ENCODE measurements at places on chromosomes 5 and 9. TPM values are rescaled to one million over a fixed set of nuclear protein-coding genes. Genes with fewer than 3 reads are reported as not detected.

GRCh38 chr9:83167126-83167525 lies 104.2 kb upstream of the RASEF start:
- no peak for DNase-seq

- DNase-seq, result no peak
Measured at GRCh38 chr5:150603491-150603890, 37.0 kb upstream of the SYNPO start.

GRCh38 chr5:10760096-10760920 lies 726 bp downstream of the DAP start:
- peak; percentile 41 for DNase-seq

GRCh38 chr5:79936002-79936645 lies 54.9 kb downstream of the MTX3 start:
- no peak for DNase-seq

- peak; percentile 49 for DNase-seq
Measured at GRCh38 chr5:142316051-142316450, 8.8 kb downstream of the SPRY4 start.

- no peak for DNase-seq
Measured at GRCh38 chr5:147432323-147432722, 77.5 kb downstream of the DPYSL3 start.

DNA sequence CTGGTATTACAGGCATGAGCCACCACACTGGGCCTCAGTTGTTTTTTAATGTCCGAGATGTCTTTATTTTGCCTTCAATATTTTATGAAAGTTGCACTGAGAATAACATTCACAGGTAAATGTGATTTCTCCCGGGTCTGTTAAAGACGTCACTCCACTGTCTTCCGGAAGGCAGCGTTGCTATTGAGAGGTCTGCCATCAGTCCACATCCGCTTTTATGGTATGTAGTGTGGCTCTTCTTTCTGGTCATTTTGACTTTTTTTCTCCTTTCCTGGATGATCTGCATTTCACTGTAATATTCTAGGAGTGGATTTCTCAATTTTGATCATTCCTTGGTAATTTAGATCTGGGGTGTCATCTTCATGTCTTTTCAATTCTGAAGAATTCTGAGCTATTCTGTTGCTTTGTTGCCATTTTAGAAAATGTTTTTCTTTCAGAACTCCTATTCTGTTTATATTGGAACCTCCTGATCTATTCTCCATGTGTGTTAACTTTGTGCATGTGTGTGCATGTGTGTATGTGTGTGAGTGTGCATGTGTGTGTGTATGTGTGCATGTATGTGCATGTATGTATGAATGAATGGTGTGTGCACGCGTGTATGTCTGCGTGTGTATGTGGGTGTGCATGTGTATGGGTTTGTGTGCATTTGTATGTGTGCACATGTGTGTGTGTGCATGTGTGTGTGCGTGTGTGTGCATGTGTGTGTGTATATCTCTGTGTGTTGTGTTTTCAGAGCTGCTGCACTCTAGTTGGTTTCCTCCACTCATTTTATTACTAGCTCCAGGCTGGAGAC lies 1.9 kb upstream of the LCN1 start:
- no peak for DNase-seq

GRCh38 chr5:5721881-5722280 lies 299.4 kb downstream of the ICE1 start:
- no peak for DNase-seq

GRCh38 chr5:36657563-36657995 lies 51.2 kb downstream of the SLC1A3 start:
- peak; percentile 99 for DNase-seq

- peak; percentile 57 for DNase-seq
Measured at GRCh38 chr9:95506678-95507463, 9.9 kb downstream of the PTCH1 start.

GRCh38 chr5:7391215-7391614 lies 4.7 kb upstream of the ADCY2 start:
- no peak for DNase-seq

DNA sequence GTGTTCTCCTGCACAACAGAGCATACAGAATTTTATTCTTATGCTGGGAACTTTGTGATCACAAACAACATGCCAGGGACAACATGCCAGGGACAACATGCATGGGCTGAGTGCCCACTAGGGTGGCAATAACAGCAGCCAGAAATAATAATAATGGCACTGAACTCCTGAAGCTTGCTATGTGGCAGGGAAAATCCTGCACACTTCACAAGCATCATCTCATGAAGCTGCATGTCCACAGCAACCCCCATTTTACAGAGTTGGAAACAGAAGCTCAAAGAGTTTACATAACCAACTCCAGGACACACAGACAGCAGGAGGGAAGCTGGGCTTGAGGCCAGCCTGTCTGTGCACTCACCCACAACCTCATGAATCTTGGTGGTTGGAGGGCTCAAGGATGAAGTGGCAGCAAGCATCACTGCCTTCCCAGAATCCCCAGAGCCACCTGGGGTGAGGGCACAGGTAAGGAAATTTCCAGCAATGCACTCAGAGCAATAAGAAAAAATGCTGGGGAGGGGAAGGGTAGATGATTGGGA lies 111.4 kb downstream of the GABBR2 start:
- no peak for DNase-seq

DNA sequence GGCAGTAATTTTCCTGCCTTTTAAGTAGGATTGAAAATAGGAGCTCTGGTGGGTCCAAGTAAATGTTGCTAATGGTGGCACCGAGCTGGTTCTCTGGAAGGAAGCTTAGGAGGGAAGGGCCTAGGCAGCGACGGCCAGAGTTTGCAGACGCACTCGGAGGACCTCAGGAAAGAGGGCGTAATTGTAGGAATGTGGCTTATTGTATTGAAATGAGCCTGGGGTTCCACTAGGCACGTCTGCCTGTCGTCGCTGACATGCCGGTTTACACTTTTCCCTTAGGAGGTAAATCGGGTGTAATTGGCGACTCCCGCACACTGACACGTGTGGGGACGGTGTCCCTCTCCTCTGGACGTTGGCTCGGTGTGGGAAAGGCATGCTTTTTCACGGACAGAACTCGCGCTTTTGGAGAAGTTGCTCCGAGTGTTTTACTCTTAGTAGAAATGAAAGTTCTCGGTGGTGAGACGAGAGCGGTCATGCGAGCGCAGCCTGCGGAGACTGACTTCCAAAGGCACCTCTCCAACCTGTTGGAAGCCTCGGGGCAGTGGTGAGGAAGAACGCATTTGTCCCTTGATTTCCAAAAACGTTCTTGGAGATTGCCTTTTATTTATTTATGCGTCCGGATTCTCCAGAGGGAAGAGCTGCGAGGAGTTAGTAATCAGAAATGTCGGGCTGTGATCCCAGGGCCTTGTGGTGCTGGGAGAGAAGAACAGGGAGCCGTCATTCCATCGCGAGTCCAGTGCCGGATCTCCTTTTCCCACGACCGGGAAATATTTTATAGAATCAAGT lies 1.3 kb downstream of the NR4A3 start:
- peak; percentile 35 for DNase-seq

- no peak for DNase-seq
Measured at GRCh38 chr9:28001096-28001495, 427.8 kb upstream of the C9orf72 start.

DNA sequence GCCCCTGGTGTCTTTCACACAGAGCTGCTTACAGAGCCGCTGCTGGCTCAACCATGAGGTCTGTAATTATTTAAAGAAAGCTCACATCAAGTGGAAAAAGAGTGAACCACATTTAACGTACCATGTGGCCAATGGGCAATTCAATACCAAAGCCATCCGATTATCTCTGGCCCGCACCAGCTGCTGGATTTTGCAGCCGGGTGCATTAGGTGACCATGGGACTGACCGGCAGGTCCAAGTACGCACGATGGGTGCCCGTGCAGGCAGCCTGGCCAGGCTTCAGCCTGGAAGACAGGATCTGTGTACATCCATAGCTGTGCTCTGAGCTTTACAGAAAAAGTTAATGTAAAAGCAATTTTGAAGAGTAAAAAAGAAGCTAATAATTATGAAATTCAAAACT lies 20.5 kb downstream of the PPARGC1B start:
- no peak for DNase-seq

DNA sequence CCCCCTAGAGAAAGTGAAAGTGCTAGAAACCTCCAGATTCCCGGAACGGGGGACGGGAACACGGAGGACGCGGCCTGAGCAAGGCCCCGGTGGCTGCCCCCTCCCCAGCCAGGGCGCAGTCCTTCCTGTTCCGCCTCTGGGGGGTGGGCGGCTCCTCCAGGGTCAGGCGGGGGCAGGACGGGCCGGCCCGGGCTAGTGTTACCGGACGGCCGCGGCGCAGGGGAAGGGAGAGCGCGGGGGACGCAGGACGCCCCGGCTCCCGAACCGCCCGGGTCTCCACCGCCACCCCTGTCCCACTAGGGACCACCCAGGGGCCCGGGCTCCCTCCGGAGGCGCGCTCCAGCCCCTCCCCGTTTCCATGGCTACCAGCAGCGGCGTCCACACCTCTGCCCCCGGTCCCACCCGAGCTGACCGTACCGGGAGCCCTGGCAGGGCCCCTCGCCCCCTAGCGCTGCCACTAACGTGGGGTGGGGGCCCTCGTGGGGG lies 579 bp downstream of the SLC12A7 start:
- DNase-seq, result no peak

GRCh38 chr5:69242215-69242927 lies 7.7 kb downstream of the CDK7 start:
- DNase-seq, result peak; percentile 6

DNA sequence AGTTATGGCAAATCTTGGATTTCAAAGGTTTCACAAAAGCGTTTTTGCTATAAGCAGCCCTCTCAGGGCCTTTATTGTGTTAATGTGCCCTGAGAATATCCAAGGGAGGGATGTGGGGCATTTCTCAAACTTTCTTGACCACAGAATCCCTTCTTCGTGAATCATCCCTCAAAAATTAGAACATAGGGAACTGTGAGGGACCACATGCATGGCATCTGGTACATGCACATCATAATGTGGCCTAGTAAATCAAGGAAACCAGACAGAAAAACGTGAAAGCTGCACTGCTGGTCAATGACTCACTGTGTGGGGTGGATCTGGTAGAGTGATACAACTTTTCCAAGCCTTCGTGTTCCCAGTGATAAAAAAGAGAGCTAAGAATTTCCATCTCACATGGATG lies 22.4 kb downstream of the DDX31 start:
- DNase-seq, result peak; percentile 98

- DNase-seq, result no peak
Measured at GRCh38 chr9:68631811-68632210, 73.2 kb upstream of the PIP5K1B start.

- DNase-seq, result no peak
Measured at GRCh38 chr5:127515693-127516440, 1.6 kb upstream of the PRRC1 start.

DNA sequence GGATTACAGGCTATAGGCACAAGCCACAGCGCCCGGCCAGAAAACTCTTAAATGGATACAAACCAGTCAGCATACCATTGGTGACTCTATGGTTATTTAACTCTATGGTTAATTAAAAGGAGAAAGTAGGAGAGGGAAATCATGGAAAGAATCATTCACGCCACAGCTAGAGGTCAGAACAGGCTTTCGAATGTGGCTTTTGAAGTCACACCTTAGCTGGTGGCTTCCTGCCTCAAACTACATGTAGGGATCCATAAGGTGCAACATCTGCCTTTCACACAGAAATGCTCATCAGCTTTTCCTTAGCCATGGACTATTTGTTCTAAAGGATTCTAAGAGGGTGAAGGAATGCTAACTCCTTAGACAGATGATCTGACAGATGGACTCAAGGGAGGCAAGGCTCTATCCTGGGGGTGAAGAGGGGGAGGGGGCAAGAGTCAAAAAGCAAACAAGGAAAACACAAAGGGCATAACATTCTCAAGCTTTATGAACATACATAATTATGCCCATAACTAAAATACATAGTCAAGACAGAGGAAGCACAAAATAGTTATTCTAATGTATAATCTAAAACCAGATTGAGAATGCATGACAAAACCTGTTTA lies 130.9 kb downstream of the EFNA5 start:
- DNase-seq, result no peak

DNA sequence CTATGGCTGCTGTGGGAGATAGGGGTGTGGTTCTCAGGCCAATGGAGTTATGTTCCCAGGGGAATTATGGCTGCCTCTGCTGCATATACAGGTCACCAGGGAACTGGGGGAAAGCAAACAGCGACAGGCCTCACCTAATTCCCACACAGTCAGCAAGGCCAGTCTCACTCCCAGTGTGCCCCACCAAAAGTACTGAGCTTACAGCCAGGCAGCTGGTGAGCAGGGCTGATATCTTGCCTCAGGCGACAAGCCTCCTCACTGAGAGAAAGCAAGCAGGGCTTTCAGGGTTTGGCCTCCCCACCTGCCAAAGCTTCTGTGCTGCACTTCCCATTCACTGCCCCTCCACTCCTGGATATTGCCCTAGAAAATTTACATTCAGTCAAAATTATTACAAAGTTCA lies 273.8 kb upstream of the TARS1 start:
- no peak for DNase-seq

GRCh38 chr5:153719324-153719723 lies 228.9 kb downstream of the GRIA1 start:
- no peak for DNase-seq

- DNase-seq, result no peak
Measured at GRCh38 chr9:134726026-134726721, 84.6 kb downstream of the COL5A1 start.

- DNase-seq, result peak; percentile 8
Measured at GRCh38 chr9:77177894-77178794, 810 bp downstream of the VPS13A start.

GRCh38 chr9:108551030-108551841 lies 304.6 kb downstream of the ACTL7B start:
- peak; percentile 88 for DNase-seq

GRCh38 chr5:1973391-1974013 lies 90.8 kb upstream of the IRX4 start:
- no peak for DNase-seq

GRCh38 chr5:140840978-140841962 lies at the start of gene PCDHA8:
PCDHA8 (plus strand) TSS chr5:140841187; CDS start chr5:140841322, 135 bp downstream.
- DNase-seq, result no peak

- DNase-seq, result no peak
Measured at GRCh38 chr9:38350529-38350928, 42.0 kb upstream of the ALDH1B1 start.

DNA sequence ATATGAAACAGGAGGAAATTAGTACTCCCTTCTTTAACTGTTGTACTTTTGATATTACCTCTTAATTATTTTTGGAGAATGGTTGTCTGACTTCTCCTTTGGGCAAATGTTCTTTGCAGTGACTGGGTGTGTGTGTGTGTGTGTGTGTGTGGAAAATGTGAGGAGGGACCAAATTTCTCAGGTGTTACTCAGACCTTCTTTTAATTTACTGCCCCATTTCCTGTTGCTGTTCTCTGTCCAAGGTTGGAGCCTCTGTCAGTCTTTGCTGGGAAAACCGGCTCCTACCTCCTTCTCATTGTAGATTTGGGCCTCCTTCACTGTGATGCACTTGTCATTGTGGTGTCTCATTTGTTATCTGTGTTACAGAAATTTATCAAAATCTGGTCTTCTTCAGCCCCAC lies 68.4 kb downstream of the PBX3 start:
- DNase-seq, result peak; percentile 50

- DNase-seq, result no peak
Measured at GRCh38 chr5:23084815-23085214, 231.7 kb upstream of the CDH12 start.

- no peak for DNase-seq
Measured at GRCh38 chr5:58710871-58711270, 128.0 kb downstream of the RAB3C start.

FBP2 gene
- total RNA-seq, result not detected

HOMER1 gene
- total RNA-seq, result 5.1 TPM

ADRB2 gene
- 2.5 TPM for total RNA-seq

NEK6 gene
- total RNA-seq, result 75.9 TPM

FBXW11 gene
- 62.5 TPM for total RNA-seq

DMGDH gene
- 0.52 TPM for total RNA-seq

IFNE gene
- 0.86 TPM for total RNA-seq

ADAMTS6 gene
- total RNA-seq, result 31.9 TPM

NR2F1 gene
- 23.5 TPM for total RNA-seq

KIF24 gene
- 1.5 TPM for total RNA-seq

RPS14 gene
- 1,970 TPM for total RNA-seq

CENPK gene
- total RNA-seq, result 12.1 TPM

BTNL3 gene
- total RNA-seq, result not detected

CCDC180 gene
- 0.23 TPM for total RNA-seq

Measured in HFFc6 (cell line).